Posterior vena cava (tissue), 2 donors: ENCODE measurements at places on chromosomes 4 and X. TPM values are rescaled to one million over a fixed set of nuclear protein-coding genes. Genes with fewer than 3 reads are reported as not detected.

- DNase-seq: no peak
Observed at GRCh38 chr4:185149392-185149791, 6.3 kb downstream of the SLC25A4 start.

- no peak for DNase-seq
Observed at GRCh38 chr4:22667332-22667940, 25.3 kb upstream of the GBA3 start.

GRCh38 chr4:61276029-61276428, 75.9 kb downstream of the ADGRL3 start:
- DNase-seq: no peak

- DNase-seq: no peak
Observed at GRCh38 chrX:9498236-9498635, 33.4 kb downstream of the TBL1X start.

GRCh38 chr4:115781528-115782146, 668.2 kb upstream of the NDST4 start:
- no peak for DNase-seq

- no peak for DNase-seq
Observed at GRCh38 chr4:90841676-90842075, 714.5 kb downstream of the CCSER1 start.

RASSF6 gene
- total RNA-seq: not detected

LDB2 gene
- total RNA-seq: 52.3 TPM

GYPE gene
- 1.00 TPM for total RNA-seq

ATP2B3 gene
- not detected for total RNA-seq

KLHL13 gene
- 13.0 TPM for total RNA-seq
